HFFc6 (cell line): ENCODE measurements at places on chromosomes 2 and 18.

GRCh38 chr2:162261032-162261945 is 18.0 kb upstream of the FAP start:
- peak; percentile 36 for DNase-seq
- H3K27ac ChIP-seq, result peak overlapping the region; percentile 86
- H3K4me1 ChIP-seq, result peaks cover 71% of the 10 kb centered on the region
- H3K27me3 ChIP-seq, result no peaks in the 10 kb centered on the region
- H3K4me3 ChIP-seq, result peak overlapping the region; percentile 54
- H3K36me3 ChIP-seq, result no peaks in the 10 kb centered on the region

DNA sequence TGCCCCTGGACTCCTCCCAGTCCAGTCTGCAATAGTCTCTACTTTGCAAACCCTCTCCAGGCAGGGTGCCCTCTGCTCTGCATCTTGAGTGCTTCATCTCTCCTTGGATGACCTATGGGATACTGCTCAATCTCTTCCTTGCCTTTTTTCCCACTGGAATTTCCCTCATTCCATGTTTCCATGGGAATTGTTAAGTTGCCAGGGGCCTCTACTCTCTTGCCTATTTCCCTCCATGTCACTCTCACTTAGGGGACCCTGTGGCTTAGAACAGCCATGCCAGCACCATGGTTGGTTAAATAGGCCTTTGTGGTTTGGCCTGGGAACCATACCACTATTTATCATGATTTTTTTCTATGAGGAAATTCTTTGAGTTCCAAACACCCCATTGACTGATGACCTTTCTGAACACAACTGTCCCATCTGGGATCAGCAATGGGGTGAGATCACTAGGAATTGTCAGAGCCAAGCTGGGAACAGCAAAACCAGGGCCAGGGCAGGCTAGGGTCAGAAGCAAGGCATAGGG is 91.4 kb upstream of the RBMS1 start:
- no peak for DNase-seq
- H3K36me3 ChIP-seq, result no peaks in the 10 kb centered on the region

GRCh38 chr2:98515250-98515991 is 70.8 kb downstream of the INPP4A start:
- peak overlapping the region; percentile 72; the same call in 1 of the 2 replicates for H3K4me3 ChIP-seq
- no peaks in the 10 kb centered on the region for H3K27me3 ChIP-seq
- DNase-seq, result peak; percentile 32
- H3K27ac ChIP-seq, result peak overlapping the region; percentile 81
- peaks cover 51% of the 10 kb centered on the region for H3K4me1 ChIP-seq
- no peaks in the 10 kb centered on the region for H3K36me3 ChIP-seq

DNA sequence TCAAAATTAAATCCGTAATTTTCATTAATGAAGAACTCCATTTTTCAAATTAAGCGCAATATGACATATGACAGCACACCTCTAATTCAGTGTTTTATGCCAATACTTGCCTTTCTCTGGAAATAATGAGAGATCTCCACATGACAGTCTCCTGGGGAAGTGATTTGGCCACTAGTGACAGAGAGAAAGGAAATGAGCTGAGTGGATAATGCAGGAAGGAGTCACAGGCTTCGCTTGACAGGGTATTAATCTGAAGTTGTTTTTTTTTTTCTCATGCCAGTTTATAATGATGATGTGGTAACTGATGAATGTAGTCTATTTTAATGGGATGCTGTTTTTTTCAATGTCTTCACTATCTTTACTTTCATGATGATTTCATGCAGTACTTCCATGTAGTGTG is 1079.4 kb upstream of the GYPC start:
- no peaks in the 10 kb centered on the region for H3K4me1 ChIP-seq

DNA sequence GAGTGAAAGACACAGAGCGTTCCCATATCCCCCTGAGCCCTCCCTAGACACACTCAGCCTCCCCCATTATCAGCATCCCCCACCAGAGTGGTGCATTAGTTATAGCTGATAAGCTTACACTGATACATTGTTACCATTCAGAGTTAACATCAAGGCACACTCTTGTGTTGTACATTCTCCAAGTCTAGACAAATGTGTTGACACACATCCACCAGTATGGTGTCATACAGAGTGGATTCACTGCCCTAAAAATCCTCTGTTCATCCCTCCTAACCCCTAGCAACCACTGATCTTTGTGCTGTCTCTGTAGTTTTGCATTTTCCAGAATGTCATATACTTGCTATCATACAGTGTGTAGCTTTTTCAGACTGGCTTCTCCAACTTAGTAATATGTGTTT is 78.0 kb upstream of the RPL31 start:
- DNase-seq, result no peak
- peaks cover 2% of the 10 kb centered on the region; the same call in 1 of the 2 replicates for H3K27me3 ChIP-seq
- H3K27ac ChIP-seq, result peak overlapping the region; percentile 84
- peaks cover 47% of the 10 kb centered on the region for H3K4me1 ChIP-seq

DNA sequence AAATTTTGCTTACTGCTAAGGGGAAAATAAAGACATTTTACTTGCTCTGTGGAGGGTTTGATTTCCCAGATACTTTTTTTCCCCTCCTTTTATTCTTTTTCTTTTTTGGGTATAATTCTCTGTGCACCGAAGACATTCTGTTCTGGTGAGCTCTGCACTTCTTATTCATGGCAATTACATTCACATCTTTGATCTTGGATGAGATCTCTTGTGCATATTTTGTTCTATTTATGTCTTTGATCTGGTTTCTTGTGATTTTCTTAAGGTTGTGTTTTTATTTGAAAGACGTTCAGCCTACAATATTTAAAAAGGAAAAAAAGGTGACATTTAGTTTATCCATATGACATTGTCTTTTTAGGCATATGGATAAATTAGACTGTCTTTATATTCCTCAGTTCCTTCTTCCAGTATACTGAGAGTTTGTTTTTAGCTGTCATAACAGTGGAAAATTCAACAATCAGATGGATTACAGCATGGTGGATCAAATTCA is 33.7 kb upstream of the EPHA4 start:
- H3K4me3 ChIP-seq, result no peak overlapping the region
- no peaks in the 10 kb centered on the region for H3K36me3 ChIP-seq
- H3K4me1 ChIP-seq, result peaks cover 4% of the 10 kb centered on the region; the same call in 1 of the 2 replicates
- no peak for DNase-seq
- no peak overlapping the region for H3K27ac ChIP-seq

DNA sequence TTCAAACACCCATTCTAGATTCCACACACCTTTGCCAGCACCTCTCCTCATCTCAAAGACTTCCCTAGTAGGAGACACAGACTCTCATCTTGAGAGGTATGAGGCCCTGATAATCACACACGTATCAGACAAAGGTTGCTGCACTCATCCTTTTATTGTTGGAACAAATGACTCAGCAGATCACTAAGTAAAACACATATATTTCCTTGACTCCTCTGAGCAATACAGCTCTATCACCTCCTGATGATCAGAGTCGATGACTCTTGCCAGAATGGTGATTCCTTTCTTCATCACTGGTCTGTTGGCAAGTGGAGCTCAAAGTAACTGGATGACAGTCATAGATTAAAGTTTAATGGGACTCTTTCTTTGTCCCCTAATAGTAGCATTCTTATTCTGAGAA is 1049.2 kb upstream of the ZEB2 start:
- H3K27me3 ChIP-seq, result no peaks in the 10 kb centered on the region
- no peaks in the 10 kb centered on the region for H3K36me3 ChIP-seq
- H3K27ac ChIP-seq, result peak overlapping the region; percentile 7; the same call in 1 of the 2 replicates
- no peak overlapping the region for H3K4me3 ChIP-seq

GRCh38 chr2:106572541-106573450 is 85.6 kb downstream of the CD8B2 start:
- H3K36me3 ChIP-seq, result no peaks in the 10 kb centered on the region
- no peak overlapping the region for H3K4me3 ChIP-seq
- peaks cover 17% of the 10 kb centered on the region; the same call in 1 of the 2 replicates for H3K27me3 ChIP-seq
- H3K27ac ChIP-seq, result no peak overlapping the region
- DNase-seq, result peak; percentile 4

DNA sequence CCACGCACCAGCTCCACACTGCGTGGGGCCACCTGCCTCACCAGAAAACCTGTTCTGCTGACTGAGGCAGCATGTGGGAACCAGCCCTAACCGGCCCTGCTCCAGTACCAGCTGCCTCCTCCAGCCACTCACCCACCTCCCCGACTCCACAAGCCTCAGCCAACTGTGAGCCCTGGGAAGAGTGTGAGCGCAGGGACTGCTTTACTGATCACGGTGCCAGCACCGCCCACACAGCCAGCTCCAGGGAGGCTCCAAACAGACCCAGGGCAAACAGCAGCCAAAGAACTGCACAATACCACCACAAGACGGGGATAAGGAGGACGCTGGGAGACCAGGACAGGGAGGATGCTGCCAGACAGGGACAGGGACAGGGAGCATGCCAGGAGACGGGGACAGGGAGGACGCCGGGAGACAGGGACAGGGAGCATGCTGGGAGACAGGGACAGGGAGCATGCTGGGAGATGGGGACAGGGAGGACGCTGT is 28.4 kb downstream of the EIPR1 start:
- no peak overlapping the region for H3K27ac ChIP-seq
- DNase-seq, result no peak
- H3K36me3 ChIP-seq, result peaks cover 34% of the 10 kb centered on the region
- no peaks in the 10 kb centered on the region for H3K4me1 ChIP-seq

DNA sequence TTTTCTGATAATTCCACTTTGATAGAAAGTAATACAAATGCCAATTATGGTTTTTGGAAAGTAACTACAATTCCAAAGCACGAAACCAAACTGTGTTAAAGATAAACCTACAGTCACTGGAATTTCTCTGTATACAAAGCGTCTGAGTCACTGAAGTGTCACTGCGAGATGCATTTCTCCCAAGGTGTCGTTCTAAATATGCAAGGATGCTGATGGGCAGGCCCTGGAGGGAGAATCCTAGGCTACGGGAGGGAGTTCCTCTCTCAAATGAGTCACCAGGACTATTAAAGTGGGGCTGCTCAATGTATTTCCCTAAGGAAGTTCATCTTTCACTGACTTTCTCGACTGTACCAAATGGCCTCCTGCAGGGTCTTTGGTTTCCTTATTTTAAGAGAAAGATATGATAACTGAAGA is 163.8 kb upstream of the STK17B start:
- H3K27me3 ChIP-seq, result no peaks in the 10 kb centered on the region; the same call in 1 of the 2 replicates
- H3K27ac ChIP-seq, result peak overlapping the region; percentile 66
- no peaks in the 10 kb centered on the region for H3K36me3 ChIP-seq
- H3K4me1 ChIP-seq, result peaks cover 71% of the 10 kb centered on the region
- peak; percentile 86 for DNase-seq
- peak overlapping the region; percentile 37; the same call in 1 of the 2 replicates for H3K4me3 ChIP-seq

DNA sequence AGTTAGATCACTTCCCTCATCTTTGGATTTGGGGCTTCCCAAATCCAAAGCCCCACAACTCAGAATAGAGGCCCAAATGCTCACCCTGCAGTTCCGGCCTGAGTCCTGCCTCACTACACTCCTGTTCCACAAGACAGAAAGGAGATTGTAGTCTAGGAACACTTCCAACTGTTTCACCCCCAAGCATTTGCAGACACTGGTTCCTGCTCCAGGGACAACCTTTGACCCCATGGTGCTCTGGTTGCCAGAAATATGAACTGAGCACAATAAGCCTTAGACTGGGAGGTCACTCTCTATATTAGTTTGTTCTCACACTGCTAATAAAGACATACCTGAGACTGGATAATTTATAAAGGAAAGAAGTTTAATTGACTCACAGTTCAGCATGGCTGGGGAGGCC is 49.0 kb downstream of the HRH4 start:
- peaks cover 3% of the 10 kb centered on the region; the same call in 1 of the 2 replicates for H3K27me3 ChIP-seq
- DNase-seq, result no peak
- no peak overlapping the region for H3K4me3 ChIP-seq
- no peak overlapping the region for H3K27ac ChIP-seq
- H3K36me3 ChIP-seq, result no peaks in the 10 kb centered on the region
- no peaks in the 10 kb centered on the region for H3K4me1 ChIP-seq

DNA sequence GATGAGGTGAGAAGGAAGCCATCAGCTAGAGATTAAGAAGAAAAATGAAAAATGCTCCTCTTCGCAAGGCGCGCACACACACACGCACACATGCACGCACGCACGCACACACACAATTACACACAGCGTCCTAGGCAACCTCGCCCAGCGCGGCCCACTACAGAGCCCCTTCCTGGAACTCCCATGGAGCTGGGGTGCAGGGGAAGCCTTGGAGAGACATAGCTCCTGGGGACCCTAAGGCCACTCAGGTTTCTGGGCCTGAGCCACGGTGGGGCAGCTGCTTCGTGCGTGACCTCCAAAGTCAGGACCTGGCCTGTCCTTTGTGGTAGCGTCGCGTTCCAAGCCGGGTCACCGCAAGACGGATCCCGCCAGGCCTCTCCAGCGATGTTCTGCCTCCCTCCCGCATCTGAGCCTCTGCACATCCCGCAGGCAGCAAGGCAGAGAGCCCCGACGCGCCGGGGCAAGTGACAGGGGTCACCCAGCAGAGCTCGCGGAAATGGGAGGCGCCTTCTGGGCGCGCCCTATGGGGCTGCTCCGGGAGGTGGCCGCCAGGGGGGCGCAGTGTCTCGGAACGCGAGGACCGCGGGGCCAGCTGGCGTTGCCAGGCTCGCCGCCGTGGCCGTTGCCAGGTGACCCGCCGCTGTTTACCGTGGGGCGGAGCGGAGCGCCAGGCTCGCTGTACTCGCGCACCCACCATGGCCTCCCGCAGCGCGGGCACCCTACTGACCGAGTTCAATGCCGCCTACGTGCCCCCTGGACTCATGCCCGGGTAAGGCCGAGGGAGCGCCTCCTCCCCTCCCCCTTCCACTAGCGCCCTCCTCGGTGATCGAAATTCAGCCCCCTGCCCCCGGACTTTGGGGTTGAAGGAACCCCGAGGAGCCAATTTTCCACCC is 79.0 kb downstream of the CIB4 start:
- no peak overlapping the region for H3K4me3 ChIP-seq
- no peaks in the 10 kb centered on the region for H3K36me3 ChIP-seq
- H3K4me1 ChIP-seq, result no peaks in the 10 kb centered on the region
- H3K27me3 ChIP-seq, result peaks cover 79% of the 10 kb centered on the region
- no peak for DNase-seq

DNA sequence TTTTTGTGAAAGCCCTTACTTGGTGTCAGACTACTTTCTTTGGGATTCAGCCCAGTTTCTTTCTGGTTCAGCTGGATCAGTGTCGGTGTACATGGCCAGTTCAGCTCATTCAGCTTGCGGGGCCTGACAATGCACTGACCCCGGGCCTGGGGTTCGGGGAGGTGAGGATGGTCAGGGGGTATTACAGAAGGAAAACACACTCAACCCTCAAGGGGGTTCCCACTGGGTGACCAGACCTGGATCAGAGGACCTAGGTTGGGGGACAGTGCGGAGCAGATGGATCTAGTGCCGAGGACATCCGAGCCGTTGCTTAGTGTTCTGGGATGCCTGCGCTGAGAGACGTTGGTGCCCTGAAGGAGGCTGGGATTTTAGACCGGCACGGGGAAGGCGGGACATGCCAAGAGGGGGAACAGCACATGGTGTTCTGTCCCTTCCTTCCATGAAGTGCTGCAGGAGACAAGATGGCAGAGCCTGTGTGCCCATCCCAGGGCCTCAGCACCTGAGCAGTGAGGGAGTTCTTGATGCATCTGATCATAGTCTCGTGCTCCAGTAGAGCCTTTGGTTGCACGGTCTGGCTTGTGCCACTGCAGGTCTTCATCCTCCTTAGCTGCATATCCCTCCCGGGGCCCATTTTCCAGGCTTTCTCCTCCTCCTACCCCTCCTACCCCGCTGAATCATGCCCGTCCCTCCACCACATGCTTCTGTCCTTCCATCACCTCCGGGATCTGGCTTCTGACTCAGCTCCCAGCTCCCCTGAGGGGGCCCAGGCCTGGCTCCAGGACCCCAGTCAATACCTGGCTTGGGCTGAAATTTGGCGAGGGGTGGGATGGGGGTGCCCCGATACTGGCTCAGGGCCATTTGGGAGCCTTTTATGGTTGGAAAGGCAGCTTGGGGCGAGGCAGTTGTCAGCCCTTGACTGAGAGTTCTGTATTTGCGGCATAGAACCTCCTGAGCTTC is 18.0 kb downstream of the SPEG start:
- H3K27ac ChIP-seq, result peak overlapping the region; percentile 96
- H3K27me3 ChIP-seq, result no peaks in the 10 kb centered on the region; the same call in 1 of the 2 replicates
- peaks cover 64% of the 10 kb centered on the region for H3K4me1 ChIP-seq
- peak overlapping the region; percentile 81 for H3K4me3 ChIP-seq
